ENCODE measurements at places on chromosomes 7 and 10.
A peak's percentile ranks its signal among the peaks of the same experiment; 100 is the strongest.

DNA sequence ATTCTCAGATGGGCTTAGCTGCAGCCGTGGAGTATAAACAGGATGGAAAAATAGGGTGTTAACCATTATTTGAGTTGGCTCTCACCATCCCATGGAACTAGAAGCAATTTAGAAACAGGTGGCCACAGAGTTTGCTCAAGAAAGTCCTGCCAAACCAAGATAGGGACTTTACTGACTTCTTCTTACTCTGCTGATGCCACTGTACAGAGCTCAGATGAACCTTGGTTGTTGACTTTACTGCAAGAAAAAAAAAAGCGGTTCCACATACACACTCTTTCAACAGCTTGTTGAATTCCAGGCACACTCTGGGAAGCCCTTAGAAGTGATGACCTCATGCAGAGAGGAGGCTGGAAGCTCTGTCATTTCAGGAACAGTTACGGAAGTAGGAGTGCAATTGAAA, 753.4 kb downstream of the NRG3 start:
- DNase-seq = no peak

DNA sequence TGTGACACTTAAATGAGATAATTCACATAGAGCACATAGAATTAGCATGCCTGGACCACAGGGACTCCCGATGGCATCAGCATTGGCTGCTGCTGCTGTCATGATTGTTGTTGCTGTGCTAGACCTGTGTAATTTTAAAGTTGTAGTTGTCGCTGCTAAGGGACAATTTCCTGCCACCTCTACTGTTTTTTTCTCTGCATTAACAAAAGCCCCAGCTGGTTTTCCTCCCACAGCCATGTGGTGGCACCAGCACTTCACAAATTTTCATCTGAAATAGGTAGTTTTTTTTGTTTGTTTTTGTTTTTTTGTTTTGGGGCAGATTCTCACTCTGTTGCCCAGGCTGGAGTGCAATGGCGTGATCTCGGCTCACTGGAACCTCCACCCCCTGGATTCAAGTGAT, 25.4 kb upstream of the PRXL2A start:
- DNase-seq = peak; percentile 85

DNA sequence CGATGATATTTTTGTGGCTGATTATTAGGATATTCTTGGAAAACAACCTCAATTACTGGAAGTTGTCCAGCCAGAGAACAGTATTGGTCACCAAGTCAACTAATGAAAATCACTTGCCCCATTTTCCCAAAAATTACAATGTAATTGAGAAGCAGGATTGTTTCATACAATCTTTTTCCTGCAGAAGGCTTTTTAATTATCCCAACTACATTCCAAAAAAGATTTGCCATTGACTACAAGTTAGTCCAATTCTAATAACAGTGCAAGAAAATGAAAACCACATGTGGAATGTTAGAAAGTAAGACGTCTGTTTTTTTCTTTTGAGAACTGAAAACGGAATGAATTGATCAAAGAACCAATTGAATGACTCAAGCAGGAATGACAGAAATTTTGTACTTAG, 1195.8 kb downstream of the SORCS1 start:
- DNase-seq = no peak

DNA sequence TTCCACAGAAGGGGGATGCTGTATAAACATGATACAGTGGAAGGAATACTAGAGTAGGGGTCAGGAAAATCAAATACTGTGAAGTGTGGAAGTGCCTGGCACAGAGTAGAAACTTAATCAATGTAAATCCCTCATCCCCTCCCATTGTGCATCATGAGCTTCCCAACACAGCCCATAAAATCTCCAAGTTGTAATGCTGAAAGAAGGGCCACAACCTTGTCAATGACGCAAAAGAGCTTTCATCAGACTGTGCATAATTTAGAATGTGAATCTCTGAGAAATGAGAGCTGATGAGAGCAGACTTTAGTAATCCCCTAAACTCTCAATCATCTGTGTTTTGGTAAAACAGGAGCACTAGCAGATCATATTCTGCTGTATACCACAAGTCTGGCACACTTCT, 105.2 kb upstream of the IMMP2L start:
- no peak for DNase-seq

DNA sequence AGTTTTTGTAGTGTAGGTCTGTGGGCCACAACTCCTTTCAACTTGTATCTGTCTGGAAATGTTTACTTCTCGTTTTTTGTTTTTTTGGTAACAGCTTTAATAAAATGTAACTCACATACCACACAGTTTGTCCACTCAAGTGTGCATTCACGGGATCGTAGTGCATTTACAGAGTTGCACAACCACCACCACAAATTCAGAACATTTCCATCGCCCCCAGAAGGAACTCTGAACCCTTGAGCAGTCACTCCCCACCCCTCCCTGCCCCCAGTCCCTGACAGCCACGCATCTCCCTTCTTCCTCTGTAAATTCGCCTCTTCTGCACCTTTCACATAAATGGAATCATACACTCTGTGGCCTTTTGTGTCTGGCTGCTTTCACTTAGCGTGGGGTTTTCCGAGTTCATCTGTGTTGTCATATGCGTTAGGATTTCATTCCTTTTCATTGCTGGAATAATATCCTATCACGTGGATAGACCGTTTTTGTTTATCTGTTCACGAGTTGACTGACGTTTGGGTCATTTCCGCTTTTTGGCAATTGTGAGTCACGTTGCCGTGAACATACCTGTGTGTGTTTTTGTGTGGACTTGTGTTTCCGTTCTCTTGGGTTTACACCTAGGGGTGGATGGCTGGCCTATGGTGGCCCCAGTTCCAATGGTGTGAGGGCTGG, 10.3 kb downstream of the JAKMIP3 start:
- no peak for DNase-seq

DNA sequence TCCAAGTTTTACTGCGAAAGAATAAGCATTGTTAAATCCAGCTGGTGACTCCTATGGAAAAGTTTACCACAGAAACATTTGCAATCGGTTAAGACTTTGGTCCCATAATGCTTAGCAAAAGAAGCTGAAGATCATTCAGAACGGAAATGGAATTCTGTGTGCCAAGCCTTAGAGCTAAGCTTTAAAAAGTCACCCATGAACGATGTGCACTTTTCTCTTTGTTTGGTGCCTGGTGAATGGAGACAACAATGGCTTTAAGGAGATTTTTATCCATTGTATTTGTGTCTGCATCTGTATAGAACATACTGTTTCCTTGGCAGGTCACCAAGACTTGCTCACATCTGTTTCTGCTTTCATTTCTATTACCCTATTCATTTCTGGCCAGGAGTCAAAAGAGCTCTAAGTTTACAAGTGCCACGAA, 26.3 kb upstream of the COL1A2 start:
- DNase-seq = peak; percentile 80

GRCh38 chr10:78330884-78331283, 297.2 kb downstream of the RPS24 start:
- DNase-seq = no peak

- no peak for DNase-seq
Measured at GRCh38 chr10:112184052-112184371, 447 bp upstream of the GPAM start.

- DNase-seq = no peak
Measured at GRCh38 chr10:100618091-100618615, 82.4 kb downstream of the HIF1AN start.

Data from OCI-M1 (cell line).